Hematopoietic multipotent progenitor cell (in vitro differentiated cells): ENCODE measurements at places on chromosomes 2 and 18.

DNA sequence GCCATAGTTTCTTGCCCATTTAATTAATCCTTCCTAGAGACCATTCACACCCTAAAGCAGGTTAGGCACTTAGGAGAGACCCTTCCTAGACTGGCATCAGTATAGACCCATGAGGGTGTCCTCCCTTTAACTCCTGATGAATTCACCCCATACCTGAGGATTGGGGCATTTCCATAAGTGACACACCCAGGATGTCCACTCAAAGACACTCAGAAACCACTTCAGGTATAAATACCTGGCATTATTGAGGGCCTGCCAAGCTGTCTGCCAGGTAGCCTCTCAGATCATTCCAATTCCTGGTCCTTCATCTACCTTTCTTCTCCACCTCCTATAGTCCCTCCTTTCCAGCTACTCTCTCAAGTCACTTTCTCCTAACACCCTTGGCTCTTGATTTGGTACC, 57.5 kb upstream of the SLC14A2 start:
- DNase-seq, result no peak

DNA sequence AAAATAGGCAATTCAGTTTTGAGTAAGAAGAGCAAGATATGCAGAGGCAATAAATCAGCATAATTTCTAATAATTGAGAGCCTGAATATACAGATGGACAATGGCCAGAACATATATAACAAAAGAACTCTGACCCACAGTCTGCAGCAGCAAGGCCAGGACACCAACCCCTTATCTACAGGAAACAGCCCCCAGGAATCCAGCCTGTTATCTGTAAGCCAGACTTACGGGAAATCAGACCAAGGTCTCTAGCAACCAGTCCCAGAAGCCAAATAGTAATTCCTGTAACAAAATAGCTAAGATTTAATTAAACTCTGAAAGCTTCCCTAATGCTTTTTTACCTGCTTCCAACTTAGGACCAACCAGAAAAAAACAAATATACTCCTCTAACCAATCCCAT, 434.5 kb upstream of the GYPC start:
- no peak for DNase-seq

GRCh38 chr18:44826418-44827259, 146.0 kb downstream of the SETBP1 start:
- DNase-seq, result no peak

- no peak for DNase-seq
Measured at GRCh38 chr2:46943881-46944798, 28.5 kb upstream of the MCFD2 start.

DNA sequence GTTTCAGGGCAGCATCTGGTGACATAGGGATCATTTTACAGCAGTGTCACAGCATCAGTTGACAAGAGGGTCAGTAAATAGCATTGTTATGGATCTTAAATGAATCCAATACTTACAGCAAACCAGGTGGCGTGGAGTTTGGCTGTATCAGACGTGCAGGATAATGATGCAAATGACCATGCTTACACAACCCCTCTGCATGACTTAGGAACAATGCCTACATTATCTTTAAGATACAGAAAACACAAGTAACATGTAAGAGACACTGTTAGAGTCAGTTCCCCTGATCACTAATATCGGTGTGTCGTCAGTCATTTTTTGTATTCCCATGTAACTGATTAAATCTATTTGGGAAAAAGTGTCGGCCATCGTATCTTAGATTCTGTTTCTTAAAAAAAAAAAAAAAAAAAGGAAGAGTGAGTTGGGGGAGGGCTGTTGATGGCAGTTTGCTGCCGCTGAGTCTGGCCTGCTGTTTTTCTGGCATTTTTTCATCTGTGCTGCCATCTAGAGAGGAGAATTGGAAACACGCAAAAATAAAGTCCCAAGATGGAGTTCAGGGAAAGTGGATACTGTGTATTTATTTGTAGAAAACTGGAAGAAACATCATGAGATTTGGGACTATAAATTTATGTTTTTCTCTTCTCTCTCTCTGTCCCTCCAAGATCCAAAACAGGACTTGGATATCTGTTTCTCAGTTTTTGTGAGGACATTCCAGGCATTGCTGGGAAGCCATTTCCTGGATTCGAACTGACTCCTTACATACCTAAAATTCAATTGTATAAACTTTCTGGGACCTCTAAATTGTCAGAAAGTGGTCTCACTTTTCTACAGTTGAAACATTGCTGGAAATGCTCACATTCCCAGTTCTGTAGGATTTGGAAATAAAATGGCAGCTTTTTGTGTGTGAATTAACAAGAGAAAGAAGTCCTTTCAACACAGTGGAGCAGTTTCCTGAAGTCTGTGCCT, 60.3 kb upstream of the AGPS start:
- peak; percentile 89 for DNase-seq

GRCh38 chr2:140273408-140273807, 1493.2 kb upstream of the NXPH2 start:
- no peak for DNase-seq

- DNase-seq, result no peak
Measured at GRCh38 chr18:9281780-9282179, 52.8 kb upstream of the TWSG1 start.

DNA sequence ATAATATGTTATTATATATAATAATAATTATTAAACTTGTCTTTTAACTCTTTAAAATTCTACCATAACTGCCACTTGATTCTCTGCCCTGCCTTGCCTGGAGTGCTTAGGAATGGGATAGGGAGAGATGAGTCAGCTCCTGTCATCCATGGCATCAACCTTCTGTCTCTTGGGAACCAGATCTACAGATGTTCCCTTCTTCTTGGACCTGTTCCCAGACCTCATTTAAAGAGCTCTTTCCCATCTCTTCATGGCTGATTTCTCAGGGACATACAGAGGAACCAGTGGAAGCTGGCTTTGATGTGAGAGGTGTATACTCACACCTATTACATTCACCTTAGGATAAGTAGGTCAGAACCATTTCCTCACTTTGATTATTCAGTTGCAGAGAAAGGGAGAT, 155.3 kb upstream of the MYO3B start:
- no peak for DNase-seq
